ENCODE measurements at places on chromosomes 12 and 14.

DNA sequence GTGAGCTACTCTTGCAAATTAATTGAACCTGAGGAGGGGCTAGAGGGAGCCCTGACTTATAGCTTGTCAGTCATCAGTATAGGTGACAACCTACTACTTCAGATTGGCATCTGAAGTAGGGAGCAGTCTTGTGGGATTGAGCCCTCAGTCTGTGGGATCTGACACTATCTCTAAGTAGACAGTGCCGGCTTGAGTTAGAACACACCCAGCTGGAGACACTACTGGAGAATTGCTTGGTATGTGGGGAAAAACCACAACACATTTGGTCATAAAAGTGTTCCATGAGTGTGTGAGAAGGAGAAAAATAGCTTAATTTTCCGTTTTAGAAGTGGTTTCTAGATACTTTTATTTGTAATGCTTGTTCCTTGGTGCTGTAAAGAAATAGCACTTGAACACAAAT lies 30.5 kb upstream of the DDHD1 start:
- no peak for DNase-seq

DNA sequence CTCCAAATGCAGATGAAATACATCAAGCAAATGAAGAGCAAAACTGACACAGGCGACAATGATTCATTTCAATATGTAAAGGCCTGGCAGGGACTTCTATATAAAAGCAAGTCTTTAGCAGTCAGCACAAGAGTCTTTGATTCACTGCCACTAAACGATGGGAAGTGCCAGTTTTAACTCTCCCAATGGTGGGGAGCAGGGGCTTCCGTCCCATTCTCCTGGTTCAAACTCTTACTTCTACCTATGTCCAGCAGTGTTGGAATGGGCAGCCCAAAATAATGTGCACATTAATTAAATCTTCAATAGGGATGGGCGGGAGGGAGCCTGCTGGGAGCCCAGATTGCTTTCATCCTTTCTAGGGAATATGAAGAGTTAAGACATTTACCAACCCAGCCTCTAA lies 97.5 kb upstream of the MDM1 start:
- DNase-seq, result no peak

GRCh38 chr12:126419131-126419530 lies 1353.9 kb downstream of the AACS start:
- DNase-seq, result no peak

GRCh38 chr12:94114166-94114565 lies 34.2 kb upstream of the PLXNC1 start:
- no peak for DNase-seq

DNA sequence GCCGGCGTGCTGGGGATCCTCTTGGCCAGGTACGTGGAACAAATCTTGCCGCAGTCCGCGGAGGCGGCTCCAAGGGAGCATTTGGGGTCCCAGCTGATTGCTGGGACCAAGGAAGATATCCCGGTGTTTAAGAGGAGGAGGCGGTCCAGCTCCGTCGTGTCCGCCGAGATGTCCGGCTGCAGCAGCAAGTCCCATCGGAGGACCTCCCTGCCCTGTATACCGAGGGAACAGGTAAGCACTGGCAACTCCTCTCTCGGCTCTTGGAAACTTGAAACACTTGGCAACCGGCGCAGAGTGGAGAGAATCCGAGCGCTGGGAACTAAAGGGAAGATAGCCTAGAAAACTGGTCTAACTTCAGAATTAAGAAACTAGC lies 1.7 kb downstream of the PDE3A start:
- DNase-seq, result no peak

DNA sequence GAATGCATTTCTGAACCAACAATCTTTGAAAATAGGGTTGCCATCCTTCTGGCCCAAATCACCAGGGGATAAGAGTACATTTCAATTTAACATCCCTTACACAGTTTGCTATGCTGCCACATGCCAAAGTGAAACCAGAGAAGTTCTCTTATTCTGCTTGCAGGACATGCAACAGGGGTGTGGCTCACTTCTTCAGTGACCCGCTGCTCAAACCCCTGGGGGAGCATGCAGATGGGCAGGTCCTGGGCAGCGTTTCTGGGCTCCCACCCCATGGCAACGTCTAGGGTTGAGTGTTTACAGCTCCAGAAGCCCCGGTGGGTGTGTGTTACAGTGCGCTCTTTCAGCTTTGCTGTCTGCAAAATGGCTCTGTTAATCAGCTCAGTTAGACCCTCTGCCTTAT lies 1306.3 kb upstream of the TMEM132C start:
- no peak for DNase-seq

- DNase-seq, result no peak
Measured at GRCh38 chr12:100372853-100373640, 16.2 kb downstream of the SLC17A8 start.

DNA sequence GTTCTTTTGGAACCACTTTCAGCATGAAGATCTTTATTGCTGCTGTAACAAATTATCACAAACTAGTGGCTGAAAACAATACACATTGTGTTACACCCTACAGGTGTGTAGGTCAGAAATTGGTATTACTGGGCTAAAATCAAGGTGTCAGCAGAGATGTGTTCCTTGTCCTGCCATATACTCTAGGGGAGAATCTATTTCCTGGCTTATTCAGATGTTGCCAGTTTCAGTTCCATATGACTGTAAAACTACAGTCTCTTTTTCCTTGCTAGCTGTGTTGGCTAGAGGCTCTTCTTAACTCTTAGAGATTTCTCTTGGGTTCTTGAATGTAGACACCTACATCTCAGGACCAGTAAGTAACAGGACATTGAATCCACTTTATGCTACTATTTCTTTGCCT lies 215.6 kb upstream of the PPFIA2 start:
- no peak for DNase-seq

- DNase-seq, result no peak
Measured at GRCh38 chr14:101491841-101492240, 69.5 kb upstream of the DIO3 start.

- no peak for DNase-seq
Measured at GRCh38 chr14:32054536-32054935, 22.6 kb upstream of the ARHGAP5 start.
